ENCODE measurements at places on chromosomes 12 and 14.

- no peak for DNase-seq
Measured at GRCh38 chr14:23177181-23177580, 6.3 kb downstream of the SLC7A8 start.

- peak; percentile 69 for DNase-seq
Measured at GRCh38 chr14:52131640-52132320, 62.9 kb upstream of the NID2 start.

- no peak for DNase-seq
Measured at GRCh38 chr12:54680374-54680773, 32.2 kb upstream of the DCD start.

DNA sequence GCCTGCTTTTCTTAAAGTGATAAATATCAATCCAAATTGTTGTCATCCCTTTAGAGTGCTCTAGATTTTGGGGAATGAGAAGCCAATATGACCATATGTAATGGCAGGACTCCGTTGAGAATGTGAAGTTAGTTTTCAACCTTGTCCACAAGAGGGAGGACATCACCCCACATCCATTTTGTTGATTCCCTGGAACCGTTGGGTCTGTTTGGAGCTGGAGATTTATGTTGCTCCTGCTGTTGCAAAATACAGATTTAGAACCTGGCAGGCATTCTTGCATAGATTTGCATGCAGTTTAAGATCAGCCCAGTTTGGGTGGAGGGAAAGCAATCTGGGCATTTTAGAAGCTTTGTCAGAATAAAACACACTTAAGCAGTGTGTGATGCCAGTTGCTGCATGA is 620.1 kb downstream of the NRXN3 start:
- DNase-seq = peak; percentile 2

DNA sequence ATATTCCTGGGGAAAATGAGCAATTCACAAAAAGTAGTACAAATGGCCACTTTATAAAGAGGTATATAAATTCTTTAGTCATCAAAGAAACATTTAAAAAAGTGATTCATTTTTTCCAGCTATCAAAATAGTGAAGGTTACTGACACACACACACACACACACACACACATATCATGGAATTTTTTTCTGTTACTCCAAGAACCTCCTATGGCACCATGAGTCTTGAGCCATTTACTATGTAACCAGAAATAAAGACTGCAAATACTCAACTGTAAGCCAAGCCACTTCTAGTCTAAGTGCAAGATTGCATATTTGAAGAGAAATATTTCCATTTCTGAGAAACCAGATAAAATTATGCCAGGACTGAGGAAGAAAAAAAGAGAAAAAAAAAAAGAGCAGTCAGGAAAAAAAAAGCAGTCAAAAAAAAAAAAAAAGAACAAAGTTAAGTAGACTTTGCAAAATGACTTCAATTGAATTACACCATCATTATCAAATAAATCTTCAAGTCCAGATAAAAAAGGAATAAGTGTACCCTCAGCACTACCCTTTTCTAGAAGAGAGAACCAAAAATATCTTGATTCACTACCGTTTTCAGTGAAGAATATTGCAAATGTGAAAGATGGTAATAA is 275.7 kb downstream of the DAD1 start:
- DNase-seq = no peak

DNA sequence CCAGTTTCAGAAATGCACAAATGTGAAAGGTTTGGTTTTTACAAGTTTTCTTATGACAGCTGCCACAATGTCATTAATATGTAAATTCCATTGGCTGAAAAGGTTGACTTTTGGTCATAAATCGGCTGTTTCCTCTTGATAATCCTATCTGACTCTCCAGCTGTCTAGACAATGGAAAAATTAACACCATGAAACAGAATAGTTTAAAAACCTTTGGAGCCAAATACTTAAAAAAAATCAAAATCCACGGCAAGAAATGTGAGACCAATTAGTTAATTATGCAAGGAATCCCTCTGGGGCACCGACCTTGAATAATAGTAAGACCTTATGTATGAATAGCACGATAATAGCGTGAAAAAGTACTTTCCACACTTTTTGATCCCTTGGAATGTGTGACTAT is 138.0 kb downstream of the ZNF664 start:
- no peak for DNase-seq

- DNase-seq = no peak
Measured at GRCh38 chr12:50785406-50786001, 21.6 kb downstream of the ATF1 start.

- DNase-seq = no peak
Measured at GRCh38 chr12:104752881-104753280, 205.2 kb downstream of the SLC41A2 start.

DNA sequence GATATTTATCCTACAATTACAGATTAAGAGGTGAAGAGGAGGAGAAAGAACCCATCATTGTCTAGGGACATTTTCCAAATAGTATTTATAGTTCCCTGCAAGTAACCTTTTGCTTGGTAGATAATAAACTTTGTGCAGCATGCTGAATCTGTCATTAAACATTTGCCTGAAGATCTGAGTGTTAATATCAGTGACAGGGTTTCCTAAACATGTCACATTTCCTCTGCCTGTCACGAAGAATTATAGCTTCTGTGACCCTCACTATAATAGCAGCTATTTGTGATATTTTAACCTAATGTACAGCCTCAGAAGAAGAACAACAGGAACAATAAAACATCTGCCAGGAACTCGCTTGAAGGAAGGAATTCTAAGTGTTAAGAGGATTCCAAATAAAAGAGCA is 350.3 kb downstream of the GXYLT1 start:
- no peak for DNase-seq

- no peak for DNase-seq
Measured at GRCh38 chr12:113191227-113191626, 5.7 kb downstream of the RITA1 start.

- DNase-seq = no peak
Measured at GRCh38 chr14:88955455-88955854, 131.0 kb downstream of the TTC8 start.

DNA sequence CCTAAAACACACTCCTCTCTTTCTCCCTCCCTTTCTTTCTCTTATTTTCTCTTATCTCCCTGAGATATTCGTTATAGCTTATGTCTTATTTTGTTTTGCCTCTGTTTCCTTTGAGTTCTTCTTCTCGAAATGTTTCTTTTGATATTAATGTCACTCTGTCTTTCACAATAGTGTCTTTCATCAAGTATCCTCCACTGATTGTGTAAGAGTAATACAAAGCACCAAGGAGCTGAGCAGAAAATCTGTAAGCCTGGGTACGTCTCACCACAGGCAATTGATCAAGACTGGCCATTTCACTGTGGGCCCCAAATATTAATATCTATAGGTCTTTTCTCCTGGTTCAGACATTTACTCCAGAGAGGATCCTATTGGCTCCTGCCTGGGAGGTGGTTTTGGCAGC is 4.8 kb upstream of the LYZ start:
- no peak for DNase-seq

GRCh38 chr12:22215467-22216253 is 118.8 kb downstream of the ST8SIA1 start:
- DNase-seq = no peak

GRCh38 chr14:69779088-69779487 is 12.1 kb downstream of the SRSF5 start:
- no peak for DNase-seq

DNA sequence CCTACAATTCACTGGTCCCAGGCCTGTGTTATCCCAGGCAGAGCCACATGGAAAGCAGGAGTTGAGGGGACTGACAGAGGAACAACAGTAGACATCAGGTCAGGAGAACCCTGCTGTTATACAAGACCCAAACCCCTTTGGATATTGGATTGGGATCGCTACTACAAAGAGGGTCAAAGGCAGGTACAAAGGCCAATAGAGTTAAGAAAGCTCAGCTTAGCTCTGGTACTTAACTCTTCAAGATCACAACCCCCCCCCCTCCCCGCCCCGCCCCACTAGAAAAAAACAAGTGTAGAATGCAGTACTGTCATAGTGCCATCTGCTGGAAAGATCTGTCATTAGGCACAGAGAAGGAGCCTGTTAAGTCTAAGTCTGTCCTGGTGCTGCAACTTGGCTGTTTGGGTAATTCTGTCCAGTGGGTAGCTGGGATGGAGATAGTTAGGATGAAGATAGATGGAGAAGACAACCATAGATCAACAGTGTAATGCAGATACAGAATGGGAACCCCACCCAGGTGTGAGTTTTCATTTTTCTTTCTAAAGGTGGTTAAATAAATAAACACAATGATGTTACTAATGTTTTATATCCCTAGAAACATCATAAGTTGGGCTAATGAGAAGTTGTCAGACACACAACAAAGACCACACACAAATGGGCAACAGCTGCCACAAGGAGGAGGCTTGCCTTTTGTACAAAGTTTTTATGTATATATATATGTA is 17.2 kb downstream of the REM2 start:
- DNase-seq = peak; percentile 64

DNA sequence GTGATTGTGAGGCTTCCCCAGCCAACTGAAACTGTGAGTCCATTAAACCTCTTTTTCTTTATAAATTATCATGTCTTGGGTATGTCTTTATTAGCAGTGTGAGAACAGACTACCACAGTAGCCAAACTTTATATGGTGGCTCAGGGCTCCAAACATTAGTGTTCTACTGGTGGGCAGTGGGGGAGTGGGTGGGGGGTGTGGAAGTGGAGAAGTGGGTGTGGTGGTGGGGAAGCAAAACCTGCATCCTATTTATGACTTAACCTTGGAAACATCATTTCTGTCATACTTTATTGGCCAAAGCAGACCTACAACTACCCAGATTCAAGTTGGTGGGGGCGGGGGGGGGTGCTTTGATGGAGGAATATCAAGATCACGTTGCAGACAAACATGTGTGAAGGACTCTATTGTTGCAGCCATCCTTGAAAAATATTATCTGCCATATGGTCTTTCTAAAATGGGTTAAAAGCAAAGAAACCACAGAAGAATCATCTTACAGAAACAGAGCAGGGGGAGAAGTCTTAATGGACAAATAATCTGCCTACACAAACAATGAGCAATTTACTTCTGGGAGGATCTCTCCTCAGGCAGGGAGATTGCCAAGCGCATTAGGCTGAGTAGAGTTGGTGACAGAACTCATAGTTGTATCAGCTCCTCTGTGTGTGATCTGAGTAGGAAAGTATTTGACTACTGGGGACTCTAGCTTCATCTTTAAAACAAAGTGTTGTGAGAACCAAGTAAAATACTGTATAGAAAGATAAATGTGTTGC is 1.4 kb upstream of the PWP1 start:
- DNase-seq = no peak

GRCh38 chr14:77691259-77691658 is 16.6 kb downstream of the ALKBH1 start:
- no peak for DNase-seq

- no peak for DNase-seq
Measured at GRCh38 chr14:93084402-93084801, 31.3 kb downstream of the ITPK1 start.

DNA sequence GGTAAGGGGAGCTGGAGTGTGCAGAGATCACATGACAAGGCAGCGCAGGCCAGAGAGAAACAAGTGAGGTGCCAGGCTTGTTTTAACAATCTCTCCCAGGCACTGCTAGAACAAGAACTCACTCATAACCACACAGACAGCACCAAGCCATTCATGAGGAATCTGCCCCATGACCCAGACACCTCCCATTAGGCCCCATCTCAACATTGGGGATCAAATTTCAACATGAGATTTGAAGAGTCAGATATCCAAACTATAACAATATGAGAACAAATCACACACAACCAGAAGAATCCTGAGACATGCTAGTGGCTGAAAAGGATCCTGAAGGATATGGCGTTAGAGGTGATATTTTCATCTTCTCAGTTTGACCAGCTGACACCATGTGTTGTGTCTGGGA is 21.9 kb downstream of the OR6J1 start:
- no peak for DNase-seq

DNA sequence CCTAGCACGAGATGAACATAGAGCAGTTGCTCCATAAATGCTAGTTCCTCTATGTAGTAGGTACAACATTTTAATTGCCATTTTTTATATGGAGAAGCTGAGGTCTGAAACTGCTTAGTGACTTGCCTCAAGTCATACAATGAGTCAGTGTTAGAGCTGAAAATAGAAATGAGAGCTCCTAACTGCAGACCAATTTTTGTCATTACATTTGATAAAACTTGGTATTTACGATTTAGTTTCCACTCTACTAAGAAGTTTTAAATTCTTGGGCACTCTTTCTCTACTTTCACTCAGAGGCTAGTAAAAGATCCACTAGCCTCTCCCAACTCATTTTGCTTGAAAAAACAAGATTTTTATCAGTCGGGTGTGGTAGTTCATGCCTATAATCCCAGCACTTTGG is 8.1 kb upstream of the TMED10 start:
- DNase-seq = no peak

- DNase-seq = no peak
Measured at GRCh38 chr14:50768680-50769079, 62.3 kb downstream of the NIN start.

DNA sequence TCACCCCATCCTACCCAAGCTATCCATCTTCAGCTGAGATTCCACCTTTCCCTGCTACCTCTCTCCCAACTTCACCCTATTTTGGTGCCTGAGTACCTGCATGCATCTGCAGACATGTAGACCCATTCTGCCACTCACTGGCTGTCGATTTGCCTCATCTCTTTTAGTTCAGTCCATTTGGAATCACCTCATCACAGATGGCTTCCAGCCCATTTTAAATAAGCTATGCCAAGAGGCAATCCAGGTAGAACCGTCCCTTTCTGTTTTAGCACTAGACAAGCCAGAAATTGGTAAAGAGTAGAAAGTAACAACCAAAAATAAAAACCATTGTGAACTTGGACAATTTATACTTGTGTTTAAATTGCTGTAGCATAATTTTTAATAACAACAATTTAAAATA is 11.3 kb downstream of the SLC35F4 start:
- no peak for DNase-seq

DNA sequence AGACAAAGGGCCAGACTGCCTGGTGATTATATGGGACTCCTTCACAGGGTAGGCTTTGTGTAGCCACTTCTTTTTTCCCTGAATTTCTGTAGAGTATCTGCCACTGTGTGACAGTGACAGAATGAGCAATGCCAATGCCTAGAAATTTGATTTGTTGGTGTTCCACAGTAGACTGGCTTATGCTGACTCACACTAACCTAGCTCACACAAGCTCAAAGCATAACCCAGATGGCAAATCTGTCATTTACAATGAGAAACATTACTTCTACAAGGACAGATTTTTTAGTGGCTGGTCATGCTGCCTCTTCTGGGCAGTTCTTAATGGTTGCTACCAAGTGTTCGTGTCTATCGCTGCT is 15.9 kb downstream of the CFAP251 start:
- no peak for DNase-seq

DNA sequence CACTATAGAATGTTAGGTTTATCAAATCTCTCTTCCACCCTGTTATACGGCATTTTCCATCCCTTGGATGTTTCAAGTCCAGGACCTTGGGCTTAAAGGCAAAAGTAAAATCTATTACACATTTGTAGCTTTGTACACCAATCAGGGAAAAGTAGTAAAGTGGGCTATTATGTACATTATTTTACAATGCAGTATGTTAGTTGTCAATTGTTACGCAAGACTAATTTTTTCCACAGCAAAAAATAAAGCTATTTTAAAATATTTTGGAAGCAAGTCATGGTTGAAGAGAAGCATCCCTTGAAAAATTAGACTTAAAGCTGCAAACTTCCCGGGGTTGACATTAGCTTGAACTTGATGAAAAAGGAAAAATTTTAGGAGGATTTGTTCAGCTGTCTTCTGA is 476.2 kb downstream of the DIO2 start:
- no peak for DNase-seq

- no peak for DNase-seq
Measured at GRCh38 chr14:31027847-31028246, 1.7 kb upstream of the STRN3 start.
